ENCODE measurements at places on chromosomes 1 and 21.

GRCh38 chr1:3879787-3880428, 20.2 kb downstream of the C1orf174 start:
- DNase-seq, result no peak

DNA sequence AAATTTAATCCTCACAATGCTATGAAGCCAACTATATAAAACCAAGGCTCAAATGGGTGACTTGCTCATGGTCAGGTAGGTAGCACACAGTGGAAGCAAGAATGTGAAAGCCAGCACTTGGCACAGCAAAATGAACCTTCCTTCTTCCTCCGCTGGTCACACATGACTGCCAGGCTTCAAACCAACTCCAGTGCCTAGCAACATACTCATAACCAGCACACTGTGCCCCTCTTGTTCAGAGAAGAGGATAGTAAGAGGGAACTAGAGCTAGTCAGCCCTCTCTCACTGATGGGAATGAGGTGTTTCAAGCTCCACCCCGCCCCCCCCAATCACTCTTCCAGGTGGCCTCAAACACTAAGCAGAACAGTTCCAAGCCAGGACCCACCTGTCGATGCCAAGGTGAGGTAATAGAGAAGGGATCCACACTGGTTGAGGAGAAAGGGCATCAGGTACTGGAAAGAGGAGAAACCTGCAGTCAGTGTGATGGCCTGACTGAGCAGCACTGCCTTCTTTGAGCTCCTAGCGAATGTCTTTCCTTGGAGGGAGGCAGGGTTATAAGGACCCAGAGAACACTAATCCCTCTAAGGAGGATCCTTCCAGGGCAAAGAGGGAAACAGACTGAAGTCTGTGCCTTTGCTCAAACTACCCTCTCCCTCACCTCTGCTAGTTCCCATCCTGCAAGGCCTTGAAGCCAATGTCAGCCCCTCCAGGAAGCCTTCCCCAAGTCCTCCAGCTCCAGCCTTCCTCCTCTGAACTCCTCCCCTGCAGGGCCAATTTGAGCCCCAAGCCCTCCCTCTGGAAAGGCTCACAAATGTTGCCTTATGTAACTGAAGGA, 1.2 kb downstream of the TMEM234 start:
- DNase-seq, result no peak

- DNase-seq, result no peak
Observed at GRCh38 chr1:12123172-12123571, 43.6 kb upstream of the TNFRSF1B start.

GRCh38 chr1:203528063-203528462, 34.1 kb downstream of the OPTC start:
- DNase-seq, result no peak

DNA sequence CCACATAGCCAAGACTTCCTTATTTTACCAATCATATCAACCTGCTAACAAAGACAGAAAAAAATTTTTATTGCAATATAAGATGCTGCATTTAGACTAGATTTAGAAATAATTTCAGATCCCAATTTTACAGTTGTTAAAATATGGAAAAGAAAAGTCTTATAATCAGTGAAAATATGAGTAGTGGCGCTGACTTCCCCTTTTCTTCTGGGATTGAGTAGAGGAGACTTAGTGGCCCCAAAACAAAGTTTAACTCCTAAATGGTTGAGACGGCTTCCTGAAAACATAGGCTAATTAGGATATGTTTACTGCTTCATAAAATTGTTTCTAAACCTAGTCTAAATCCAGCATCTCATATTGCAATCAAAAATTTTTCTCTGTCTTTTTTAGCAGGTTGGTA, 68.4 kb downstream of the RAB3GAP2 start:
- DNase-seq, result no peak

- no peak for DNase-seq
Observed at GRCh38 chr1:18668750-18669404, 38.2 kb downstream of the PAX7 start.

- no peak for DNase-seq
Observed at GRCh38 chr1:206637605-206638004, 2.3 kb downstream of the DYRK3 start.

DNA sequence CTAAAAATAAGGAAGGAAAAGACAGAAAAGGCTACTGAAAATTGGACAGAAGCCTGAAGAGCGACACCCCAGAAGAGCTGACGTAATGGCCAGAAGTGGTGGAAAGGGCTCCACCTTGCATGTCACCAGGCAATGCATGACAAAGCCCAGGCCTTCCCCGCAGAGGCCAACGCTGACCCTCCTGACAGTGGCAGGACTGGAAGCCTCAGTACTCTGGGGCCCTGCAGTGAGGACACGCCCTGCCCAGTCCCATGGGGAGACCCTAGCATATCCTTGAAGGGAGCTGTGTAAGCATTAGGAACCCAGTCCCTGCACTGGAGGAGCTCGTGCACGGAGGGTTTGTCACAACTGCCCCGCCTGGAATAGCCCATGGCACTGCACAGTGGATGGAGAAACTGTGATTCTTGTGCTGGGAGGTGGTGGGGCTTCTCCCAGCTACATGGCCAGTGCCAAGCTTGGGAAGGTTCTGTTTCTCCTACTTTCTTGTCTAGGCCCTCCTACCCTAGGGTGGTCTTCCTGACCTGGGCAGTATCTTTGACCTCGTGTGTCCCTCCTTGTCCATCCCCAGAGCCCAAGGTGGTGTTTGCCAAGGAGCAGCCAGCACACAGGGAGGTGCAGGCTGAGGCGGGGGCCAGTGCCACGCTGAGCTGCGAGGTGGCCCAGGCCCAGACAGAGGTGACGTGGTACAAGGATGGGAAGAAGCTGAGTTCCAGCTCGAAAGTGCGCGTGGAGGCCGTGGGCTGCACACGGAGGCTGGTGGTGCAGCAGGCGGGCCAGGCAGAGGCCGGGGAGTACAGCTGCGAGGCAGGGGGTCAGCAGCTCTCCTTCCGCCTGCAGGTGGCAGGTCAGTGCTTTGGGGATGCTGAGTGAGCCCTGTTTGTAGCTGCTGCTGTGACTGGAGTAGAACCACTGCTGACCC, 60.4 kb downstream of the OBSCN start:
- no peak for DNase-seq

- no peak for DNase-seq
Observed at GRCh38 chr21:15022608-15023261, 42.1 kb downstream of the NRIP1 start.

Data from activated naive CD4-positive, alpha-beta T cell treated with Interleukin-2 at 50 U/mL for 16 hours (primary cell).